ENCODE measurements at places on chromosomes 5 and 9.
A peak's percentile ranks its signal among the peaks of the same experiment; 100 is the strongest.

DNA sequence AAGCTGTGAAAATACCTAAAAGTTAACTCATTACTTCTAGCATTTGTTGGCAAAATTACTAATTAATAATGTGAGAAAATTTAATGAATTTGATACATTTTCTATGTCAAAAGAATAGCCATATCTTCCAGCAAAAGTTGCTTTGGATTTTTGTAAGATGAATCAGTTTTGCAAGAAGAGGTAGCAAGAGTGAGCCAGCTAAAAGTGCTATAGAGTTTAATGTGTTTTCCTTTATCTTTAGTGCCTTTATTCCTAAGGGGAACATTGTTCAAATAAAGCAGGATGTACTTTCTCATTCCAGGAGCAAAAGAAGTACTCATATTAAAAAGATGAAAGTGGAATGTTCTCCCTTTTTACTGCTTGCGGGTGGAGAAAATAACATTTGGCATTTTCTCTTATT, 622.2 kb downstream of the ANXA1 start:
- no peak for DNase-seq

- DNase-seq: no peak
Observed at GRCh38 chr9:130054325-130054786, 650 bp downstream of the GPR107 start.

GRCh38 chr9:124615100-124615742, 108.0 kb upstream of the NR5A1 start:
- no peak for DNase-seq

DNA sequence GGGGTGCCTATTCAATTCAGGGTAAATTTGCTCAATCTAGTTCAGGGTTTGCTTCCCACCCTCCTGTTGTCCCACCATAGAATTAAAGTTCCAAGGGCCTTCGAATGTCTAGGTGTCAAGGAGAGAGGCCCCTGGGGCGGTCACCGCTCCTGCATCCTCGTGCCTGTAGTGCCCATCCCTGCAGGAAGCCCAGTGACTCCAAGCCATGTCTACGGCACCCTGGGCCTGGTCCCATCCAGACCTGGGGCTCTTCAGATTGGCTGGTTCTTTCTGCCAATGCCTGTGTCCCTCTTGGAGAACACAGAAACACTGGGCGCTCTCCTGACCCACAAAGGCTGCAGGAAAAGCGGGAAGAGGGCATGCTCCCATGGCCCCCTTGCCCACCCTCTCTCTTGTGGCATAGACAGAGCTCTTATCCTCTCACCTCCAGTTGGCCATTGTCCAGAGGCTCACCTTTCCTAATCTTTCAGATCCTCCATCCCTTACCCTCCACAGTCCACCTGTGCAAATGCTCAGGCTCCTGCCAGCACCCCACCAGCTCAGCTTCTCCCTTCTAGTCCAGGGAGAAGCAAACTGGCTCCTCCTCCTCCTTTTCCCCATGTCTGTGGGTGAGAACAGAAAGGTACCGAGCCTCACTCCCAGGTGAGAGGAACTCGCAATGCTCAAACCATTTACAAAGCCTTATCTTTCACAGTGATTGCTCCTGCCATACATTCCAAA, 253.0 kb upstream of the IRX2 start:
- DNase-seq: no peak

- peak; percentile 51 for DNase-seq
Observed at GRCh38 chr9:131277287-131277909, 1.1 kb upstream of the FAM78A start.

- no peak for DNase-seq
Observed at GRCh38 chr9:79489261-79490000, 82.3 kb upstream of the TLE4 start.

- no peak for DNase-seq
Observed at GRCh38 chr9:89278997-89279739, 31.8 kb upstream of the CKS2 start.

DNA sequence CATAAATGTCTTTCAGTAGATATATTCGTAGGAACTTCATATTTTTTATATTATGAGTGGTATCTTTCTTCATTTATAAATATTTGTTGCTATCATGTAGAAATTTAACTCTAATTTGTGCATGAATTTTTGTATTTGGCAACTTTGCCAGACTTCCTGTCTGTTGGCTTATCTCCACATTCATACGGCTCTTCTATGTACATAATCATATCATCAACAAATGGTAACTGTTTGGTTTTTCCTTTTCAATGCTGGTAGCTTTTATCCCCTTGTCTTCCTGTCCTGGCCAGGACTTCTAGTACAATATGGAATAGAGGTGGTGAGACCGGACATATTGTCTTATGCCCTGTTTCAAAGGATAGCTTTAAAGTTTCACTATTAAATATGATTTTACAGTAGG, 132.3 kb upstream of the COL5A1 start:
- DNase-seq: no peak

- no peak for DNase-seq
Observed at GRCh38 chr9:101098392-101098791, 69.9 kb downstream of the PLPPR1 start.

DNA sequence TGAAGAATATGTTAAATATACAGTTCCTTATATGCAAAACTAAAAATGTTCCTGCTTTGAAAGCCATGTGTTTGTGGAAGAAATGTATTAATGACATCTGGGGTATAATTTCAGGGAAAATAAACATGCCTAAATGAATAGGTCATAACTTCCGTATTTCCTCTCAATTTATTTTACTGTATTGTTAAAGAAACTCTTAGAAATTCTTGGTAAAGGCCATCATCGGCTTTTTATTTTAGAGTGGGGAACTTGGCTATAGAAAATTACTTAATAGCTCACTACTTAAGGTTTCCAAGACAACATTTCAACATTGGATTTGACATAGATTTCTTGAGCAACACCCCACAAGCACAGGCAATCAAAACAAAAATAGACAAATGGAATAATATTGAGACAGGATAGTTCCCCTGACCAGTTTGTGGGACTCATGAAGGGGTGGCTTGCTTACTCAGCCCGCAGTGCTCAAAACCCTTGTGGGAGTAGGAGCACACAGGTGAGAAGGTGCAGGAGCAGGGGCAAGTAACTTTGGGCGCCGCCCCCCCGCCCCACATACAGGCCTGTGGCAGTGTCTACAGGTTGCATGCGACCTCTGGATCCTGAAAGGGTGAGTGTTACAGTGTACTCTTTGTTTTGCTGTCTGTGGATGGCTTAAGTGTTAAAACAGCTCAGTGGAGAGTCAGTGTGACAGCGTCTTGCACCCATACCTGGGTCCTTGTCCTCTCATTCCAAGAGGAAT, 891.4 kb upstream of the C9orf72 start:
- DNase-seq: no peak

GRCh38 chr5:59275510-59276324, 617.8 kb downstream of the PDE4D start:
- no peak for DNase-seq

DNA sequence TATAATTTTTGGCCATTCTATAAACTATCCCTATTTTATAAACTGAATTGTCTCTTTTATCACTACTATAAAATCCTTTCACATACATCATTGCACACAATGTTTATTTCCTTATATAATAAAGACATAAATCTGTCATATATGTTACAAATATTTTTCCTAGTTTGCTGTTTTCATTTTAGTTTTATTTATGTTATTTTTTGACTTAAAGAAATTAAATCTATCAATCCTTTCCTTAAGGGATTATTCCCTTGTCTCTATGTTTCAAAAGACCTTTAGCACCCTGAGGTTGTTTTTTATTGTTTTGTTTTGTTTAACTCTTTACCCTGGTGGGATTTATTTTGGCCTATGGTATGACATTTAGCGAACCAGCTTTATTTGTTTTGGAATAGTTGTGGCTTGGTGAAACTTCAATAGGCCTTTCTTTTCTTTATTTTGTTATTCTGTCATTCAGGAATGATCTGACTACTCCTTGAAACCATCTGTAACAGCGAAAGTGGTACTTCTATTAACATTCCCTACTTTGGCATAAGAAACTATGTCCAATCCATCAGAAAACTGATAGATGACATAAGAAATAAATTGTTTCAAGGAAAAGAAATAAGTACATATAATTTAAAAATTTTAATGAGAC, 125.9 kb downstream of the CEP120 start:
- no peak for DNase-seq

Measured in stimulated activated CD4-positive, alpha-beta T cell treated with anti-CD3 and anti-CD28 coated beads, Interleukin-15, amount 100 ng/mL, for 24 hours (primary cell).